ENCODE measurements at places on chromosomes 11 and 22.

- DNase-seq, result no peak
Measured at GRCh38 chr11:80727315-80727714, 1286.5 kb upstream of the TENM4 start.

DNA sequence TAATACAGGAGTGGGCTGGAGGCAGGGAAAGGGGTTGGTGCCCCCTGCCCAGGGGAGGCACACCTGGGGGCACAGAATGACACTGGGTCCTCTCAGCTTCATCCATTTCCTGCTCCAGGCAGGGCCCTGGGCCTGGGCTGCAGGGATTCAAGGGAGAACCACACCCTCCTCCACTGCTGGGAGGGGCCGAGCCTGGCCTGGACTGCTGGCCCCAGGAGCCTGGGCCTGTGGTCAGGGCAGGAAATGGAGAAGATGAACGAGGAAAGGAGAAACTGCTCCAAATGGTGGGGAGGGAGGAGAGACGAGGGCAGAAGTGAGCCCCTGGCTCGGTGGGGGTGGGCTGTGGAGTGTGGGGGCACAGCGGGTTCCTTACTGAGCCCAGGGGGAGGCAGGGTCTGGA, 38.1 kb upstream of the KCNQ1OT1 start:
- DNase-seq, result no peak

DNA sequence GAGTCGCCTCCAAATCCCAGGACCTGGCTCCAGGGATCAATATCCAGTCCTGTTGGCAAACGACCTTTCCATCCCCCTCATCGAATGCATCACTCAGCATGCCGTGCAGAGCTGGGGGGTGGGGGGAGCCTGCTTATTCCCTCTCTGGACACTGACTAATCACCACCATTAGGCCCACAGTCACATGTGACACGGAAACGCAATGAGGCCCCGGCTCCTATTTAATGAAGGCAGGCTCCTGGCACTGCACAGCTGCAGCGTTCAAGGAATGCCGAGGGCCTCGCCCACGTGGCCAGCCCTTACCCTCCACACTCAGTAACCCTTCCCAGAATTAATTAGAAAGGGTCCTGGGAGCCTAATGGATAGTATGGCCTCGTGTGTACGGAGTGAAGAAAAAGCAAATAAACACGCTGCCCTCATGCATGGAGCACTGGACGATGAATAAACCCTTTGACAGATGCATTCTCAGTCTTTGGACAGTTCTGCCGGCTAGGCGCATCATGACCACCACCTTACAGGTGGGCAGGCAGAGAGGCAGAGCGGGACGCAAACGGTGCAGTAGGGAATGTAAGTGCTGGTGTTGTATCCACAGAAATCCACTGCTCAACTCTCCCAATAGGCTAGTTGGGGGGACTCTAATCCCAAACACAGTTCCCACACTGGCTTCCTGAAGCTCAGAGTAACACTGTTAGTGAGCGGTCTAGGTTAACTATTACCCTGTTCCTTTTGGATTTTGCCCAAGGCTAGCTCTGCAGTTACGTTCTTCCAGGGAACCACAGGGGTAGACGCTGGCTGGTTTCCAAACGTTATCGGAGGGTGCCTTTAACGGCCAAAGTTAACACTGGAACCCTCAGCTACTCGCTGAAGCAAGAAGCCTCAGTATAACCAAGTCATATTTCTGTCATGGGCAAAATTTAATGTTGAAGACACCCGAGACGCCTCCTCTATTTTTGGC, 490.1 kb downstream of the OPCML start:
- no peak for DNase-seq

DNA sequence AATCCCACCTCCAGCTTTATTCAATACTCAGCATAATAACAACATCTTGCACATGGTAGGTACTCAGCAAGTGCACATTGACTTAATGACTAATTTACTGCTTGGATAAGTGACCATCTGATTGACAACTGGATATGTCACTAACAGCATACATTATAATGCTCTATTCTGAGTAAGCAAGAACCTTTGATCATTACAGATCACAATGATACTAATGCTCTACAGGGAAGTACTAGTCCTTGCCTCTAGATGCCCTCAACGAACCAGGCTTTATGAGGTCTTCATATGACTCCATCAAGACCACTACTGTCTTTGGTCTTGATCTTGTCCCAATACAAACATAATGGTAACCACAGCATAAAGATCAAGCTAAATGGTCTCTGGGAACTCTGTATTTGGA, 167.6 kb upstream of the MTMR2 start:
- DNase-seq, result no peak

GRCh38 chr11:63916837-63917691, at the start of gene RCOR2:
TSS of gene RCOR2 (minus strand) at chr11:63917164. CDS start at chr11:63916456, 708 bp downstream.
- DNase-seq, result peak; percentile 46

DNA sequence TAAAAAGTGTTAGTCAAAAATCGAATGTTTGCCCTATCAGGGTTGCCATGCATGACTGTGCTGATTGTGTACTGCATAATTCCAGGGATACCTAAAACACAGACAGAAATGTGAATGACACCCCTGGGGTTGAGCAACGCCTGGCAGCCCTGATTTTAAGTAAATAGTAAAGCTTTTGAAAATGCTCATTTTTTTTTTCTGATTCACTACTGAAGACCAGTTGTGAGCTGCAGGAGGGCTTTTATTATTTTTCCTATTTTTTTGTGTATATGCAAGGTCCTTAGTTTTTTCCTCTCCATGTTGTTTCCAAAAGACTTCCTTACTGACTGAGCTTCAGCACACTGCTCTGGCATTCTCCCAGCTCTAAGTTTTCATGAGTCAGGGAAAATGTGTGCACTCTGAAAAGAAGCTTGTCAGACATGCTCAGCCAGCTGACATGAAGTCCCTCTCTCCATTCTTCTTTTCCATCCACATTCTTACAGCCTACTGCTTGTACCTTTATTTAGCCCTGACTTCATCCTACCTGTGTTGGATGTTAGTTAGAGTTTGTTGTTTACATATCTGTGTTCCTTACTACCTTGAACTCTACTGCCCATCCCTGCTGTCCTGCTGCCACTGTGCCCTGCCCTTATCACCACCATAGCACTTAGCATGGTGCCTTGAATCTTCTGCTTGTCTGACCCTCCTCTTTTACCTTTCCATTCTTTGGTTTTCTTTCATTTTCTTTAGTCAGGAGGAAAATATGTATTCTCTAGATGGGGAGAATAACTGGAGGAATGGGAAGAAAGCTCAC, 79.5 kb downstream of the HORMAD2 start:
- DNase-seq, result peak; percentile 17

GRCh38 chr11:43489869-43490465, 131.2 kb downstream of the TTC17 start:
- no peak for DNase-seq

GRCh38 chr11:130828741-130829140, 87.5 kb downstream of the SNX19 start:
- no peak for DNase-seq

GRCh38 chr11:33375688-33376311, 118.6 kb downstream of the HIPK3 start:
- no peak for DNase-seq

- no peak for DNase-seq
Measured at GRCh38 chr22:28630177-28630574, 49.5 kb downstream of the TTC28 start.

Data from GM04504 (cell line).